GM10248 (cell line): ENCODE measurements at places on chromosomes 3 and 15.

DNA sequence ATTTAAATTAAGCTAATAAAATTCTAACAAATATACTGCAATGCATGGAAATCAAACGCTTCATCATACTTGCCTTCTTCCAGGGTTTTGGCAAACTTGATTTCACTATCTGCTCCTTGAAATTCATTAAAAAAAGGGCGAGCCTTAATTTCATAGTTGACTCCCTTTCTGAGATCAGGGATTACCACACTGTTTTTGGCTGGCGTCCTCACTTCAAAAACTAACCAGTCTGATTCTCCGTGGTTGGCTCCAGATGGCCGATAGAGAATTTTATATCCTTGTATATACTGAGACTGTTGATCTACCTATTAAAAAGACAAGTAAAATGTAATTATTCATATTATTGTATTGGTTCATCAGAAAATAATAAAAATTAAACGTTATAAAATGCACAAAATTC lies 1106.8 kb downstream of the ROBO1 start:
- DNase-seq: no peak

GRCh38 chr3:133941415-133941821 lies 45.7 kb upstream of the RAB6B start:
- no peak for DNase-seq

DNA sequence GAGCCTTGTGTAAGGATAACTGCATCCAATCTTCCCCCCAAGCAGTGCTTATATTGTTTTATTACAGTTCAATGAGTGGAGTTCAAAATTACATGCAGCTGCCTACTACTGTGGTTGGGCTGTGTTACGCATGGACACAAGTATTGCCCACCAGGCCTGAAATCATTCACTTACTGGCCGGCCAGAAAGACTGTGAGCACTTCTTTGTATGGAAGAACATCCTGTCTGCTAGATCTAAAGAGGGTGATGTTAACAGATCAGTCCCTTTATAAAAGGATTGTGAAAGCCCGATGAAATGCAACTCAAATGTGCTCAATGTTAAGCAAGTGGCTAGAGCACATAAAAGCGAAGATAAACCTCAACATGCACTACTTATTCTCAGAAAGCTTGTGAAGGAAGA lies 132.5 kb downstream of the FOXP1 start:
- no peak for DNase-seq

DNA sequence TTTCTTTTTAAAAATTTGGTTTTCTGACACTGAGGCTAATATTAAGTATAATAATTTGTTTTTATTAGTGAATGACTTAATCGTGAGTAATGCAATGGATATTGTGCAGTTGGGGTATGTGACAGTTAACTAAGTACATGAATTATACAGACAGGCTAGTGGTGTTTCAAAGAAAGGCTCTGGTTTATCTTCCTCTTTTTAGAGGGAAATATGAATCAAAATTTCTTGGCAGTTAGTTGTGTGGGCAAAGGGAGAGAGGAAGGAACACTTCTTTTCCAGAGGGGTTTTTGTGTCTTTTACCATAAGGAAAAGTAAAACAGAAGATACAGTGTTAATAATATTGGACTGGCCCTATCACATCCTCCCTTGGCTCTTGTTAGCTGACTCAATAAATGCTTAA lies 2.7 kb downstream of the ZNF654 start:
- no peak for DNase-seq

DNA sequence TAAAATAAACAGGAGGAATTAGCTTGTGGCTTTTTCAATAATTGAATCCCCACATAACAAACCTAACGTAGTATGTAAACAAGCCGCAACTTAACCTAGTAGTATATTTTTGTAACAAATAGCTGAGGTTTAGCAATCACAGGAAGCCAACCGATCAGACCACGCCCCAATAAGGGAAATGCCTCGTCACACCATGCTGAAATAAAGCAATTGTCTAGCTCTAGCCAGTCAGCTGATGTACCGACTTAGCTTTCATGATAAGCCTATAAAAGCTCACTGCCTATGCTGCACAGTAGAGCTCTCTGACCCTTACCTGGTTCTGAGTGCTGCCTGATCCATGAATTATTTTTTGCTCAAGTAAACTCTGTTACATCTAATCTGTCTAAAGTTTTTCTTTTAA lies 208.9 kb downstream of the ROBO1 start:
- no peak for DNase-seq

- peak; percentile 71 for DNase-seq
Observed at GRCh38 chr15:67762610-67763368, 62.5 kb upstream of the SKOR1 start.

DNA sequence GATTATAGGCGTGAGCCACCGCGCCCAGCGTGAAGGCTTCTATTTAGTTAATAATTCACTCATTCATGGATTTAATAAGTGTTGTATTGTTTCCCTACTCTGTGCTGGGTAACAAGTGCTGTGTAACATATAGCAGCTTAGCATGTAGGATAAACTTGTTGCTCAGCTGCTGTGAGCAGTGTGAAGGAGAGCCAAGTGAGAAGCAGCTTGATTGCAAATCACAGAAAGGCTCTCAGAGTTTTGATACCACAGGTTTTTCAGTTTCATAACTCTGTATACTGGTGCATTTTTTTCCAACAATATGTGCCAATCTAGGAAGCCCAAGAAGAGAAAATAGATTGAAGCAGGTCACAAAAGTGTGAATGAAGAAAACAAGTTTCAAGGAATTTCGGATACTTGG lies 48.4 kb downstream of the AGTR1 start:
- DNase-seq: no peak

- DNase-seq: no peak
Observed at GRCh38 chr3:32842987-32843386, 25.2 kb downstream of the TRIM71 start.

DNA sequence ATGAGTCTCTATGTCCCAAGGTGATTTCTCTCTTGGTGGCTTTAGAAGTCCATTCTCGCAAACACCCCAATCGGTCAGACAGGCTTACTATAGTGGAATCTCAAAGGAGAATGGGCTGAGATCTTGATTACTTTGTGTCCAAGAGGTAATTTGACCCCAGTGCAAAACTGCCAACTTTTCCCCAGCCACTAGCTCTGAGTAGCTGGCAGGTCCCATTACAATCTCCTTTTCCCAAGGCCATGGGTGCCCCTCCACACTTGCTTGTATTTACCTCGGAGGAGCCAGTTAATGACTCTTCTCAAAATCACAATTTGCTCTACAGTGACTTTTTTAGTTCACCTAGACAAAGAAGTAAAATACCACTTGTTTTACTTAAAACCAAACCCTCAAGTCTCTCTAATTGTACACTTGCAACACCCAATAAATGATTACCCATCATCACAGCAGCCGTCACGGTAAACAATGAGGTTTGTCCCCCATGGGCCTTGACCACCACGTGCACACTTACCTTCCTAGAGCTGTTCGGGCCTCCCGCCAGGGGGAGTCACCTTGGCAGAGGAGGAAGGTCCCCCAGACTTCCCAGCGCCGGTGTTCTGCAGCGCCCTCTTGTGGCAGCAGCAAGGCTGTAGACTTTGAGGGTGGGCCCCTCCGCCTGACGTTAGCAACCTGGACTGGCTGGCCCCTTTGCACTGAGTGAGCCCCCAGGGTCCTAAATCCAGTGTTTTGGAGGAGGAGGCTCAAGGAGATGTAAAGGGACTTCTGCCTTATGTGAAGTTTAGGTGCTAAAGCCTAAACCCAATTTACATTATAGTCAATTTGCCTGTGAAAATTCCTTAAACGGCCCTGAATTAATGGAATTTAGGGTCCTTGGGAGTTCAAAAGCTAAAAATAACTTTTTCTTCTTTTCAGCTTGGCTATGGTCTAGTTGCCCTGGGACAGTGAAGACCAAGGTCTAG lies 18.7 kb upstream of the HDAC11 start:
- peak; percentile 73 for DNase-seq

GRCh38 chr15:73784291-73784690 lies 31.1 kb upstream of the INSYN1 start:
- DNase-seq: no peak

DNA sequence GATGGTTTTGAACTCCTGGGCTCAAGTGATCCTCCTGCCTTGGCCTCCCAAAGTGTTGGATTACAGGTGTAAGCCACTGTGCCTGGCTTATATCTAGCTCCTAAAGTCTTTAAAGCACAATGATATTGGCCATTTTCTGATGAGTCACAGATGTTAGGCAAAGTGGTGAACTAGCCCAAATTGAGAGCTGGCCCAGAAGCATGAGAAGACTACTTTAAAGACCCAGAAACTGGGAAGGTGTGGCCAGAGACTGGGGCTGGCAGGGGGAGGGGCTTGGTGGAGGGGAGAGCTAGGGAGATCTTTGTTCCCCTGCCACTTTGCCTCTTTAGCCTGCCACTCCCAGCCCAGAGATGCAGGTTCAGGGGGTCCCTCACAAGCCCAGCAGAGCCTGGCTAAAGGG lies 21.6 kb downstream of the CHRNA3 start:
- no peak for DNase-seq

GRCh38 chr3:52310861-52311575 lies 5.1 kb upstream of the DNAH1 start:
- DNase-seq: peak; percentile 87

DNA sequence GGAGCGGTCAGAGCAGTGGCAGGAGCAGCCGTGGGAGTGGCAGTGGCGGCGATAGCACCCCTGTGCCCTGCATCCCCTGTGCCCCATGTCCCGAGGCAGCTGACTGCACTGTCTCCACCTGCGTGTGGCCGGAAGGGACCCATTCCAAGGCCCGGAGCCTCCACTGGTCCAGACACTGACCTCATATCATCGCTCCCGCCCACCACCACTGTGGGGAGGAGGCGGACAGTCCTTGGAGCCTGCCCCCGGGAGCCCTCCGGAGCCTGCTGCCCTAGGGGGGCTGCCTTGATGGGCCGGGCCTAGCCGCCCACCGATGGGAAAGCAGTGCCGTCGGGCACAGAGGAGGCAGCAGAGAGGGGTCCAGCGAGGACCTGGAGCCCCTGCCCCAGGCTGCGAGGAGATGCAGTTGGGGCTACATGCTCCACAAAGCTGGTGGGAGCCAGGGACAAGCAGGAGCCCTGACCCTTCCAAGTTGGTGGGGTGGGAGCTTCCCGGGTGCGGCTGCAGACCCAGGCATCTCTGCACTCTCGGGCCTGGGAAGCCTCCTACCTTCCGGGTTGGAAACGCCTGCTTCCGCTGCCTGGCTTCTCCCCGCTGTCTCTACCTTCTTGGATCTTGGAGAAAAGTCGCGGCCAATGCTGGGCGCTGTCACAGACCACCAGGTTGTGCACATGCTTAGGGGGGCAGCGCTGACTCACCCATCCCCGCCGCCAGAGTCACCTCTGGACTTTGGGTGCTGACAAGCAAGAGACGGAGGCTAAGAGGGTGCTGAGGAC lies 283.2 kb upstream of the ROBO1 start:
- DNase-seq: no peak

DNA sequence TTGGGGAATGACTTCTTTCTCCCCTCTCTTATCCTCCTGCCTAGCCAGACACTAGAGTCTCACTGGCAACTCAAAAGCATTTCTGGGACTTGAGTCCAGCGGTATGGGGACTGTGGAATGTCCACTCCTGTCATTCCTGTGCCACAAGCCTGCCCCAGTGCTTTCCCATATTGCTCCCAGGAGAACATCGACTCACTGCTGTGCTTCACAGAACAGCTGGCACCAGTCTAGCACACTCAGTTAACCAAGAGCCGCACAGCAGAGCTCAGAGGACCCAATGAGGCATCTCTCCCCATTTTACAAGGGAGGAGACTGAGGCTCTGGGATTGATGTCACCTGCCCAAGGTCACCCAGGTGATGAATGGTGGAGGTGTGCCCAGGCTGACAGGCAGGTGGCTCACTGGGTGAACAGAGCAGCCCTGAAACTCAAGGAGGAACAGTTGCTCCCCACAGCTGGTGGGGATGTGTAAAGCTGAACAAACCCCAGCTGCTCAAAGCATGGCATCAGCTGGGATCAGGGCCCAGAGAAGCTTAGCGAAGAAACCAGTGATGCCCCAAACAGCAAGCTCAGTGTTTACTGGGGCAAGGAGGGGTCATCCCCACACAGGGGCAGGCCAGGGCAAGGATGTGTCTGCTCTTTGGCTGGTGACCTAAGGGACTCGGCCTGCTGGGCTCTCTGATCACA lies 35.4 kb upstream of the DUSP7 start:
- no peak for DNase-seq

DNA sequence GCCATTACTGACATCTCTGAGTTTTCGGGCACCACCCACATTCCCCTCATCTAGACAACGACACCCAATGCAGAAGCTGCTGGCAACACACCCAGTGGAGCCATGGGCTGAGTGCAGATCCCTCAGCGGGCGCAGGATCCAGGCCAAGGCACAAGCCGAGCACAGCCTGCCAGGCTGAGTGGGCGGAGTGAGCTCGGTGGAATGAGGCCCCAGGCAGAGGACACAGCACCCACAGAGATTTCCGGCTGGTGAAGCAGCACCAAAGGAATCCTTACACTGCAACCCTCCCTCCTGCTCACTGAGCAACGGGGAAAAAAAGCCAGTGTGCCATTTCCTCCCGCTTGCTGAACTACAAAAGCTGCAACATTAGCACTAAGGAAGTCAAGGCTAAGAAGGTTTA lies 34.3 kb downstream of the ZMAT3 start:
- DNase-seq: no peak

DNA sequence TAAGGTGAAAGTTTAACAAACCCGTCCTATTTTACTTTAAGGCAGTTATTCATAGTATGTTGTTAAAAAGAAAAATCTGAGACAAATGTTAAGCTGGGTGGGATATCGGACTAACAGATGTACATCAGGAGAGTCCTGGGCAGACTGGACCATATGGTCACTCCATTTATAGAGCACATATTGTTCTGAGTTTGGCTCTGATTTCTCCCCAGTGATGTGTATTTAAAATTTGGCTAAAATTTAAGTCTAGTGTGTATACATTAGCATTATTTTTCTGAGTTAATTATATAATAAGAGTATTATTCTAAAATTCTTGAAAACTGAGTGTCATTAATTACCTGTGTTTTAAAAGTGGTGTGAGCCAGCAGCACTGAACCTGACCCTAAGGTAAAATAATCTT lies 6.1 kb downstream of the GMPS start:
- DNase-seq: no peak

DNA sequence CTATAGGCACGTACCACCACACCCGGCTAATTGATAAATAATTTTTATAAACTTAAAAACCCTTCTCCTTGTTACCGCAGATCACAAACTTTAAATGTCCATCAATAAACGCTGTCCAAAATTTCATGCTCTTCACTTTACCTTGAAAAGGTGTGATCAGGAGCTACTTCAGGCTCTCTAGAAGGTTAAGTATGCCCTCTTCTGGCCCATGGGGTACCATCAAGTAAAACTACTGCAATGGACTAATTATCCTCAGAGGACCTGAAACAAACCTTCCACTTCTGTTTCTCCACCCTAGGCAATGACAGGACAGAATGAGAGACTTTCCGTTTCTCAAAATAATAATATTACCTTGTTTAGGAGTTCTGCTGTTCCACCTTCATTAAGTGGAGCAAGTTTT lies 9.2 kb downstream of the LZTFL1 start:
- DNase-seq: no peak

DNA sequence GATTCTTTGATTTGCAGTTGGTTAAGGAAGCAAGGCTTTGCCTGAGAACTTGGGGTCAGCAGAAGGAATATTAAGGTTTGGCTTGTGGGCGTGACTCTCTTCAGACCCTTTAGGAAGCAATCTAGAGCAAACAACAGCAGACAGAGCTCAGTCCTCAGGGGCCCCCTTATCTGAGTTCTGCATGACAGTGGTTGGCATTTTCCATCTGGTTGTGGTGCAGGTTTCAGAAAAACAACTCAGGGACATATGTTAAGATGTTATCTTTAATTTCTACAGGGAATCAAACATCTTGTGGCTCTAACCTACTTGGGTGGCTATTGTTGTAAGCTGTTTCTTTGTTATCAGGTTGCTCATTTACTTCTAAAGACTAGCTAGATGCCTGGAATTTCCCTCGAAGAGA lies 141.4 kb downstream of the VPS8 start:
- DNase-seq: no peak
